ENCODE measurements at places on chromosomes 4 and X. TPM values are rescaled to one million over a fixed set of nuclear protein-coding genes. Genes with fewer than 3 reads are reported as not detected.

Gene PROM1
- polyA plus RNA-seq: 24.9 TPM

Gene STPG2
- polyA plus RNA-seq: not detected

Gene NLGN3
- polyA plus RNA-seq: 27.3 TPM

Gene SLITRK4
- polyA plus RNA-seq: 1.7 TPM

DNA sequence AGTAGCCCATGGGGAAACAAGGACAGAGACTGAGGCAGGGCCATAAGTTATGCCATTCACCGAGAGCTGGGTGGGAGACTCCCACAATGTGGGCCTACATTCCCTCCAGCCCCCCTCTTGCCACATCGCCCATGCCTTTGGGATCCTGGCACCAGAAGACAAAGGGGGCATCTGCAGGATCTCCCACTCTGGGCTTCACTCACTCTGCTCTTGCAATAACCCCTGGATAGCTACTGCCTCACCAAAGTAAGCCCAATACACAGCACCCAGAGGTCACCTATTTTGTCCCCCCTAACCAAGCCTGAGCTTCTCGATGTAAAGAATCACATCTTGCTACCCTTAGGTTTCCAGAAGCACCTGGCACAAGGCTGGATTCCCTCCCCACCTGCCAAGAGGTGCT is 741 bp upstream of the RTL5 start:
- DNase-seq: no peak

GRCh38 chrX:153778684-153779101 is 2.1 kb upstream of the SRPK3 start:
- no peak for DNase-seq

- DNase-seq: peak; percentile 82
Observed at GRCh38 chr4:30717208-30718020, 2.8 kb upstream of the PCDH7 start.

GRCh38 chr4:10007793-10008608 is 13.3 kb downstream of the SLC2A9 start:
- DNase-seq: no peak

- no peak for DNase-seq
Observed at GRCh38 chrX:5306654-5307121, 922.0 kb downstream of the NLGN4X start.

DNA sequence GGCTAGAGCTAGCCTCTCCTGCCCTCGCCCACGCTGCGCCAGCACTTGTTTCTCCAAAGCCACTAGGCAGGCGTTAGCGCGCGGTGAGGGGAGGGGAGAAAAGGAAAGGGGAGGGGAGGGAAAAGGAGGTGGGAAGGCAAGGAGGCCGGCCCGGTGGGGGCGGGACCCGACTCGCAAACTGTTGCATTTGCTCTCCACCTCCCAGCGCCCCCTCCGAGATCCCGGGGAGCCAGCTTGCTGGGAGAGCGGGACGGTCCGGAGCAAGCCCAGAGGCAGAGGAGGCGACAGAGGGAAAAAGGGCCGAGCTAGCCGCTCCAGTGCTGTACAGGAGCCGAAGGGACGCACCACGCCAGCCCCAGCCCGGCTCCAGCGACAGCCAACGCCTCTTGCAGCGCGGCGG is at the start of gene AR:
AR (plus strand) TSS at position 204 of the 400 bp plus-strand sequence. CDS start 1,126 bp downstream, outside the sequence.
- DNase-seq: peak; percentile 27

DNA sequence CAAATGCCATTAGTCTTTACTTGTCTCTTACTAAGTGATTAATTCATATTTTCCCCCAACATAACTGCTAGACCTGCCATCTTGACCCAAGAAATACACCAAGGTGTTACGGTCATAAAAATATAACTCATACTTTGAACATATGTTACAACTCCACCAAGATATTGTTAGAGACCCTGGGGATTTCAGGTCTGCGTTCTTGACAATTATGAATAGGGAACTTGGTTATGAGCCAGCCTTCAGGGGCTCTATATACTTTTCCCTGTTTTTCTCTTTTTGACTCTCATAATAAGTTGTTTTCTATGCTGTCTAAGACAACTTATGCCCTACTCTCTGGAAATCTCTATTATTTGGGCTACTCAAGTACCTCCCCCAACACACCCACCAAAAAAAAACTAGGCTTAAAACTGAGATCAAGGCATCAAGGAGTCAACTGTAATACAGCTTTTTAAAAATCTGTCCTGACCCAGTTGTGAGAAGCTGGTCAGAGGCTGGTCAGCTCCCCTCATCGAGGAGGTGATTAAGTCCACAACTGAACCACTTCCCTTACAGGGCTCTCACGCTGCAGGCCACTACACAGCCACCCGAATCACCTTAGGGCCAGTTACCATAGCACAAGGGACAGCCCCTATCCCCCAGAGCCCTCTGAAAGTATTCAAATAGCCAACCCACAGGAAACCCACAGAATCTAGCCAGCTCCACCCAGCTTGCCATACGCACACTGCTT is 10.5 kb upstream of the TLR3 start:
- no peak for DNase-seq
